RKO (cell line): ENCODE measurements at places on chromosomes 7 and 10.
A peak's percentile ranks its signal among the peaks of the same experiment; 100 is the strongest.

GRCh38 chr7:71824006-71824760, 588.0 kb downstream of the CALN1 start:
- DNase-seq, result no peak

GRCh38 chr10:88901984-88902789, 22.1 kb downstream of the STAMBPL1 start:
- no peak for DNase-seq

GRCh38 chr10:20674926-20675325, 222.2 kb downstream of the NEBL start:
- no peak for DNase-seq

DNA sequence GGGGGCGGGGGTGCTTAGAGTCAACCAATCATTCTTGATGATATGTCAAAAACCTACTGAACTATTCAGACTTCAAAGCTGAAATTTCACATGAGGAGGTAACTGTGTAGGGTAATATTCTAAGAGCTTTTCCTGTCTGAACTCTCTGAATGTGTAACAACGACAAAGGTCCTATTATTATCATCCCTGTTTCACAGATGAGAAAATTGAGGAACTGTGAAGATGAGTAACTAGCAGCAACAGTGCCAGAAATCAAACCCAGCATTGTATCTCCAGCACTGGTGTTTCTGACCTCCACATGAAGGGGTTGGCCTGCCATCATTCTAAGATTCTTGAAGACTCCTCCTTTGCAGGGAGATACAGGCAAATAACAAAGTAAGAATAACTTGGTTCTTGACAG, 294.7 kb upstream of the AOAH start:
- DNase-seq, result no peak

GRCh38 chr7:145624618-145625017, 492.0 kb upstream of the CNTNAP2 start:
- DNase-seq, result peak; percentile 31

- no peak for DNase-seq
These were observed 46.2 kb downstream of the CCDC71L start for GRCh38 chr7:106614751-106615150.

- no peak for DNase-seq
These were observed 7.2 kb downstream of the ZNF277 start for GRCh38 chr7:112213735-112214134.
